ENCODE measurements at places on chromosomes 3 and 15.

GRCh38 chr3:43733459-43734384, 43.0 kb downstream of the ABHD5 start:
- no peak for DNase-seq

- DNase-seq, result no peak
Observed at GRCh38 chr3:167151636-167152035, 228.5 kb downstream of the ZBBX start.

DNA sequence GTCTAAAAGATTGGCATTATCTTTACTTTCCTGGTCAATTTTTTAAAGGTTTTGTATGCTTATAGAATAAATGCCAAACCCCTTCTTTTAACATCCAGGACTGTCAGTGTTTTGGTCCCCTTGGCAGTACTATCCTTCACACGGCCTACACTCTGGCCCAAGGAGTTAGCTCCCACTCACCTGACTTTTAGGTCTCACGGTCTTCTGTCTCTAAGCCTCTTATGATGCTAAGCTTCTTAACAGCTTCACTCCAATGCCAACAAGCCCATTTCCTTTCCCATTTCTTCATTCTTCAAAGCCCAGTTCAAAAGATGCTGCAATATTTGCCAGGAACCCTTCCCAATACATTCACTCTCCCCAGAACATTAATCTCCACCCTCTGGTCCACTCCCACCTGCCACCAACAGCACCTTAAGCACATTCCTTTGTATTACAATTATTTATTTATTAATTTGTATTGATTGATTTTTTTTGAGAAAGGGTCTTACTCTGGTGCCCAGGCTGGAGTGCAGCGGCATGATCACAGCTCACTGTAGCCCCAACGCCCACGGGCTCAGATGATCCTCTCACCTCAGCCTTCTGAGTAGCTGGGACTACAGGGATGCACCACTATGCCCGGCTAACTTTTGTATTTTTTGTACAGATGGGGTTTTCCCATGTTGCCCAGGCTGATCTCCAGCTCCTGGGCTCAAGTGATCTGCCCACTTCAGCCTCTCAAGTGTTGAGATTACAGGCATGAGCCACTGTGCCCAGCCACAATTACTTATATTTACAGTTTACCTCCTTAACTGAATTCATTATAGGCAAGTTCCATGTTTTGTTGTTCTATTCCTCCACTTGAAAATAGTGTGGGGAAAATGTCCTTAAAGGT, 27.8 kb downstream of the IFT80 start:
- DNase-seq, result no peak

GRCh38 chr15:76178296-76179000, 118.7 kb downstream of the TMEM266 start:
- no peak for DNase-seq

- DNase-seq, result no peak
Observed at GRCh38 chr3:136898954-136899353, 36.9 kb downstream of the NCK1 start.

GRCh38 chr3:55297706-55298105, 189.4 kb downstream of the WNT5A start:
- no peak for DNase-seq

GRCh38 chr3:69085168-69085832, 563 bp downstream of the ARL6IP5 start:
- no peak for DNase-seq

- DNase-seq, result no peak
Observed at GRCh38 chr15:38401106-38401505, 52.8 kb upstream of the FAM98B start.

GRCh38 chr3:189394599-189395121, 222.9 kb downstream of the TPRG1 start:
- no peak for DNase-seq

- DNase-seq, result no peak
Observed at GRCh38 chr15:42482701-42483100, 8.2 kb downstream of the ZNF106 start.

GRCh38 chr3:101571028-101571895, 2.7 kb upstream of the PCNP start:
- no peak for DNase-seq

- DNase-seq, result no peak
Observed at GRCh38 chr3:166660962-166661361, 719.1 kb downstream of the ZBBX start.

- no peak for DNase-seq
Observed at GRCh38 chr3:34851137-34851536, 788.2 kb upstream of the ARPP21 start.

DNA sequence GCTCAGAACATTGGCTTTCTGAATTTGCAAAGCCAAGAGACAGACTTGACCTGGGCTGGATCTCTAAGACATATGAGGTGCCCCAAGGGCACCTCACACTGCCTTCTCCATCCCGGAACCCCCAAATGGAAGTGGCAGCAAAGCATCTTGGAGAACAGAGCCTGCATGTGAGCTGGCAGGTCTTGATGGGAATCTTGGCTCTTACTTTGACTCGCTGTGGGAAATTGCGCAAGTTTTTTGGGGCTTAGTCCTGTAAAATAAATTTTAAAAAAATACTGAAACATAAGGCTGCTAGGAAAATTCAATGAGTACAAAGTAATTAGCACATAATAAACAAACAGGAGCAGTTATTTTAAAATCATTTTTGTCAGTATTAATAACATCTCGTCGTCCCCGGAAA, 13.7 kb upstream of the SEC22A start:
- no peak for DNase-seq

DNA sequence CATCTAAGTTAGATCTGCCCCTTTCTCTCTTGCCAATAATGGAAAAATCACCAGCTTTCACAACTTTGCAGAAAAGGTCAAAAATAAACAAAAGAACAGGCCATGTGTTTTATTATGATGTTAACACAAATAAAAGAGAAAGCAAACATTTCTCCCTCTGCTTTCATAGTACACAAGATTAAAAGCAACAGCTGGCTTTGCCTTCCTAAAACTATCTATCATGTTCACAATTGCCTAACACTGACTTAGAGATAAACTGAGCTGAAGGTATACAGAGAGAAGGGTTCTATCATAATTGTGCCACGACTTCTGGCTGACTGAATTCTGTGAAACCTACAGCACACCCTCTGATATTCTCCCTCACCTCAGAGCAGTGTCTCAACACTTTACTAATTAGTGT, 29.4 kb downstream of the AADAC start:
- DNase-seq, result no peak

- no peak for DNase-seq
Observed at GRCh38 chr15:83356501-83357399, 72.3 kb upstream of the BNC1 start.

GRCh38 chr3:133367403-133367802, 32.5 kb upstream of the BFSP2 start:
- DNase-seq, result no peak

DNA sequence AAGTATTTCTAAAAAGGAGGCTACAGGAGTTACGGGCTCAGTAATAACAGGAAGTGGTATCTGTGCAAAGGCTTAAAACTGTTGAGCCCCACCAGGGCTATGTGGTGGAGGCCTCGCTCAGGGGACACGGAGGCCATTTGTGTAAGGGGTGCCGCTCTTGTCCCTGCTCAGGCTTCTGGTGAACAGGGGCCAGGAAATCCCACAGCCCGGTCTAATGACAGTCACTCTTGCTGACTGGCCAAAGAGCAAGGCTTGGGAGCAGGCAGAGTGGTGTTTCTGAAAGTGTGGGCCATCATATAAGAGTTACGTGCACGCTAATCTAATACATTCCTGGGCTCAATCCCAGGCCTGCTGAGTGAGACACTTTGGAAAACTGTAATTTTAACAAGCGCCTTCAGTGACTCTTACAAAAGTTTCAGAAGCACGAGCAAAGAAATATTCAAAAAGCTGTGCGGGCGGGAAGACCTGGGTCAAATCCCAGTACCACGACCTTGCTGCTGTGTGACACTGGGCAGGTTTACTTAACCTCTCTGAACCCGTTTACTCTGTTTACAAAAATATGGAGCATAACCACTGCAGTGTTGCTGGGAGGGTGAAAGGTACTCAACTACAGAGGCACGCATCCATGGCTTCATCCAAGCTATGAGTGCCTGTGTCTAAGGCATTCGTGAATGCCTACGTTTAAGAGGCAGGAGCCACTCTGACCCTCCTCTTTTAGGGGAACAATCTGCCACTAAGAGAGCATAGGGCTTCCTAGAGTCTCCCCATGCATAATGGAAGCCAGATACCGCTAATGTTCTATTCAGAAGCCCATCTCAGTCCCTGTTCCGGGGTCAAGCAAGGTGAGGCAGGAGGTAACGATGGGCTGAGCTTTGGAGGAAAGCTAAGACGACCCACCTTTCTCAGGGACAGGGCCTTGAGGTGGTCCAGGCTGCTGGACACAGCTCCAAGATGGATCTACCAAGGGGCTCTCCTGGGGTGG, 2.0 kb downstream of the ATP10A start:
- DNase-seq, result no peak

DNA sequence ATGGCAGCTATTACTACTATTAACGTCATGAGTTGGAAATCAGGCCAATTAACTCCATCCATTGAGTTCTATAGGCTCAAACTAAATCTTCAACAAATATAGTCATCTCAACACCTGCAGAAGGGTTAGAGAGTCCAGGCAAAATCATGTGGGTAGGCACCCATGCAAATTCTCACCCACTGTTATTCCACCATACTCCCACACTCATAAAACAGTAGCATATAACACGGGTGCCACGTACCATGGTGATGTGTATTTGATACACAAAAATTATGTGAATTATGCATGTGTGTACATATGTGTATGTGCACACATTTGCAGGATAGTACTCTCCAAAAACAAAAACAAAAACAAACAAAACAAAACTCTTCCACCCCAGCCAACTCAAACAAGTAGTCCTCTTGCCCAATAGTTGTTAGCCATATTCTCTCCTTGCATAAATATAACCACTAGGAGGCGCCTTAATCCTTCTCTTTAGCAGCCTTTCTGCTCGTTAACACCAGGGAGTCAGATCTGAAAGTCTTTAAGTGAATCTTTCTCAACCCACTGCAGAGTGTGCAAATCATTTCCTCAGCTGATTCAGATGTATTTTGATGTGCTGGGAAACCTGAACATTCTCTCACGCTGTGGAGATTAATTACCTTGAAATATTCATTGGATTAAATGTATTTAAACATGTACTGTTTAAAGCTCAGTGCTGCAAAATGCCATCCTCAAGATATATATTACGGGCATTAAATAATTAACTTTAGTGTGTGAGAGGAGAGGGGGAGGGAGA, 38.0 kb upstream of the COPB2 start:
- DNase-seq, result no peak

- DNase-seq, result no peak
Observed at GRCh38 chr15:75347222-75348033, 589 bp downstream of the NEIL1 start.

- DNase-seq, result no peak
Observed at GRCh38 chr3:79534727-79535126, 233.1 kb downstream of the ROBO1 start.

- DNase-seq, result no peak
Observed at GRCh38 chr15:31376511-31376910, 49.9 kb downstream of the KLF13 start.

- no peak for DNase-seq
Observed at GRCh38 chr15:70866982-70867641, 13.2 kb upstream of the LARP6 start.

- no peak for DNase-seq
Observed at GRCh38 chr15:69561071-69561784, 108.6 kb downstream of the RPLP1 start.

DNA sequence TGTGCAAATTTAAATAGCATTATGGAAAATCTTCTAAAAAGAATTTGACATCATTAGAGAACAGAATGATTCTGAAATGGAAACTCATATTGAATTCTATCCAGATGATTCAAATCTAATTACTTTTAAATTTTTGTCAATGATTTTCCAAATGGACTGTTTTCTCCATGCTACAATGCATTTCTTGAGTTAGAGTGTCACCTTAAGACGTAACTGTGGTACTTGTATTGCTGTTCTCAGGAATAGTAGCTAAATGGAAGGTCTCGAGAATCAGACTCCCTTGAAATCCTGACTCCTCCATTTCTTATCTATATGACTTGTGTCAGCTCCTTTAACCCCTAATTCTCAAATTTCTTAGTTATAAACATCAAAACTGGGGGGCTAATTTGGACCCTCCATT, 102.3 kb downstream of the P2RY1 start:
- DNase-seq, result no peak

- no peak for DNase-seq
Observed at GRCh38 chr3:52043750-52044149, 12.6 kb downstream of the DUSP7 start.

DNA sequence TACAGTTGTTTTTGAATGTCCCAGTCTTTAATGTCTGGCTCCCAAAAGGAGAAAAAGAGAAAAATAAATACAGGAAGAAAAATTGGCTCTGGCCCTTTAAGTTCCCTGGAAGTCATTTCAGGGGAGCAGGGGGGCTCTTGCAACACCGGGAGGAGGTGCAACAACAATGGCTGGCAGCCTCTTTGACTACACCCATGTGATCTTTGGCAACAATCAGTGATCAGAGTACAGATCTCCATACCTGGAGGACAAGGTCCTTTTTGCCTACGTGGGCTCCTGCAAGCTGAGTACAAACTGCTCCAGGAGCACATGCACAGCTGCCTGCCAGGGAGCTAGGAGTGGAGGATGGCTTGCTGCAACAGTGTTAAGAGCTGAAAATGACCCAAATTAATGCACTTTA, 63.9 kb downstream of the GLCE start:
- no peak for DNase-seq

- no peak for DNase-seq
Observed at GRCh38 chr3:167854846-167855245, 119.3 kb downstream of the SERPINI1 start.

- DNase-seq, result no peak
Observed at GRCh38 chr3:2862366-2862765, 247.8 kb downstream of the IL5RA start.

- DNase-seq, result no peak
Observed at GRCh38 chr3:58102390-58102750, 94.1 kb downstream of the FLNB start.

DNA sequence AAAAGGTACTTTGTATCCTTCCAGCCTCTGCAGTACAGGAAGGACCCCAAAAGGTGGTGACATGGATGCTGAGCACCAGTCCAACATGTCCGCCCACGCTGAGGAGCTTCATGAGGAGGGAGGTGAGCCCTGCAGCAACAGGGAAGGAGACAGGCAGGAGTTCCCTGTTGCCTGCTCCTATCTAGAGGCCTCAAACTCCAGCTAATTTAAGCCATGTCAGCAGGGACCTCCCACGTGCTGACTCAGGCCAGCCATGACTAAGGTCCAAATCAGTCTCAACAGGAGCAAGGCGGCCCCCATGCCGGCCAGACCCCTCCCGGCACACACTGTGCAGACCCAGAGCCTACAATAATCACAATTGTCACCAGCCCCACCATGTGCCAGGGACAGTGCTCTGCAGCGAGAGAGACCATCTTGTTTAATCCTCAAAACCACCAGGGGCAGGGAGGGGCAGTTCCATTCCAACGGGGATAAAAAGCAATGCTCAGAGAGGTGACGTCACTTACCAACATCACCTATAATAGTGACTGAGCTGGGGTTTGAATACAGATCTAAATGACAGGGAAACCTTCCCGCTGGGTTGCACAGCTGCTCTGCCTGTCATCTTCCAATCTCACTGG, 54.5 kb upstream of the GATA2 start:
- no peak for DNase-seq

GRCh38 chr15:63380151-63380807, 1.4 kb downstream of the CA12 start:
- no peak for DNase-seq

- no peak for DNase-seq
Observed at GRCh38 chr3:14902719-14903118, 44.7 kb upstream of the NR2C2 start.
